ENCODE measurements at places on chromosomes 1 and 21. TPM values are rescaled to one million over a fixed set of nuclear protein-coding genes. Genes with fewer than 3 reads are reported as not detected.

The LAX1 gene
- polyA plus RNA-seq = 0.14 TPM

The CACNA1S gene
- polyA plus RNA-seq = 0.39 TPM

The AIDA gene
- polyA plus RNA-seq = 75.7 TPM

The CA6 gene
- 0.17 TPM for polyA plus RNA-seq

The HSD3B1 gene
- polyA plus RNA-seq = 0.40 TPM

The OR2L3 gene
- polyA plus RNA-seq = not detected

The KCNN3 gene
- polyA plus RNA-seq = 2.9 TPM

The RHBG gene
- 18.3 TPM for polyA plus RNA-seq

The TCP10L gene
- 2.2 TPM for polyA plus RNA-seq

The E2F2 gene
- polyA plus RNA-seq = 5.4 TPM

The SPSB1 gene
- polyA plus RNA-seq = 10.3 TPM

The LIPI gene
- polyA plus RNA-seq = 0.68 TPM

The FMO4 gene
- polyA plus RNA-seq = 25.4 TPM

The ELAVL4 gene
- polyA plus RNA-seq = 3.9 TPM

The SFPQ gene
- 883 TPM for polyA plus RNA-seq

The ZNF670 gene
- polyA plus RNA-seq = 8.3 TPM

The SLC26A9 gene
- polyA plus RNA-seq = 0.48 TPM

The KRTAP19-3 gene
- polyA plus RNA-seq = not detected

The NPR1 gene
- 74.4 TPM for polyA plus RNA-seq

The CELA2B gene
- polyA plus RNA-seq = 0.61 TPM

The LCE3E gene
- not detected for polyA plus RNA-seq

The PROK1 gene
- 0.12 TPM for polyA plus RNA-seq

The SIM2 gene
- polyA plus RNA-seq = 20.6 TPM

The PGLYRP4 gene
- polyA plus RNA-seq = not detected

The SEC16B gene
- polyA plus RNA-seq = 4.5 TPM

The CYP4A22 gene
- polyA plus RNA-seq = 5.0 TPM

The OR6K2 gene
- polyA plus RNA-seq = not detected

The OR2T33 gene
- not detected for polyA plus RNA-seq

The SOAT1 gene
- polyA plus RNA-seq = 37.1 TPM

The C21orf58 gene
- 21.1 TPM for polyA plus RNA-seq

The PLPPR4 gene
- polyA plus RNA-seq = 1.5 TPM

The YOD1 gene
- 16.4 TPM for polyA plus RNA-seq

Measured in renal cortex interstitium (tissue), 15 donors.